ENCODE measurements at places on chromosomes 16 and 17. TPM values are rescaled to one million over a fixed set of nuclear protein-coding genes. Genes with fewer than 3 reads are reported as not detected.

DNA sequence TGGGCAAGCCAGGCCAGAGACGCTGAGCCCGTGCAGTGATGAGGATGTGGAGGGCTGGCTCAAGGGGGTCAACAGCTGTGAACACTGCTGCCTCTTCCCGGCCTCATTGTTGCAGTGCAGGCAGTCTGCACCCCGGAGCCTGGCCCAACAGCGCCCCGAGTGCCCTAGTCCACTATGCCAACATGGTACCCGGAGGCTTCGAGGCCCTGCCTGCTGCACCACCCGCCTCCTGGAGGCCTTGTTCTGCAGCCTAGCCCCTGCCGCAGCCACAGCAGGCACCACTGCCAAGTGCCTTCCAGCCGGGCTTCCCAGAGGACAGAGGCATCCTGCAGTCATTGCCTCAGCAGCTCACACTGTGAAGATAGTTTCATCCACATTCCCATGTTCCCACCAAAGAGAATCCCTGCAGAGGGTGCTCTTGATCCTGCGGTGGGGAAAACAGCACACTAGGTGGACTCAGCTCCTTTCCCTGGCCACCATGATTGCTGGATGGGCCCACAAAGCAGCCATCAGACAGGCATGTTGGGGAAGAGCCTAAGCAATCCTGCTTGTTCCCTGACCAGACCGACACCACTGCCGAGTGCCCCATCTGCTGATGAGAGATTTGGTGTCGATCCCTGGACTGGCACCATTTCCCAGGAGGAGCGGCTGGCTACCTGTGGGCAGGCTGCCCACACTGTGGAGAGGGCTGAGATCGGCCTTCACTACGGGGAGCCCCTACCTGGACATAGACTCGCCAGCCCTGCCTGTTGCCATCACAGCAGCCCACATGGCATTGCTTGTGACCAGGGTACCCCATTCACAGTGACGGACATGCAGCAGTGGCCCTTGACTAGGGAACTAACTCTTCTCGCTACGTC is 44.9 kb downstream of the USP22 start:
- DNase-seq, result no peak

Gene TEDC2
- total RNA-seq, result 10.2 TPM

DNA sequence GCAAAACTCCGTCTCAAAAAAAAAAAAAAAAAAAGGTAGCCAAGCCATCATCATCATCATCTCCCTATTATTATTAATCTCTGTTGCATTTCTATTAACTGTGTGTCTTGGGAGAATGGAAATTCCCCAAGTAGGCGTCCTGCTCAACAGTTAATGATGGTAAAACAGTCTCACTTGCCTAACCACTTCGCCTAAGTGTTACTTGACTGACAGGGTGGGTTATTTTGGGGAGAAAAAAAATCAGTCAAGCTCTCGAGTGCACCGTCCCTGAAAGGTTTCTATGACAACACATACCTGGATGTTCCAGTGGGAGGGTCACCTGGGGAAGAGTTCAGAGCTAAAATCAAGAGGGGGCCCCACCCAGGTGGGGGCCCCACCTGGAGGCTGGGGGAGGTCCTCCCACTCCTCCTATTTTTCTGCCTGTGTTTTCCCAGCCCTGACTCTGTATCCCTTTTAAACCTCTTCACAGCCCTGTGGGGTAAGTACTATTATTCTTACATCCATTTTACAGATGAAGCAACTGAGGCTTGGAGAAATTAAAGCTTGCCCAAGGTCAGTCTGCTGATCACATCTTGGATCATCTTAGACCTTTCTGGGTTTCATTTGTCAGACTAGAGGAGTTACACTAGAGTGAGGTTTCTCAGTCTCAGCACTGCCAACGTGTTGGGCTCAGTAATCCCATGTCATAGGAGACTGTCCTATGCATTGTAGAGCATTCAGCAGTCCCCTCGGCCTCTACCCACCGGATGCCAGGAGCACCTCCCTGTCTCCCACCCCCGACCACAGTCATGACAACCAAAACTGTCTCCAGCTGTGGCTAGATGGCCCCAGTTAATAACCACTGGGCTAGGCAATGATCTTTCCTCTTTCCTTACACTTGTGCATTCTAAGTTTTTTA is 11.0 kb upstream of the ABAT start:
- DNase-seq, result no peak

DNA sequence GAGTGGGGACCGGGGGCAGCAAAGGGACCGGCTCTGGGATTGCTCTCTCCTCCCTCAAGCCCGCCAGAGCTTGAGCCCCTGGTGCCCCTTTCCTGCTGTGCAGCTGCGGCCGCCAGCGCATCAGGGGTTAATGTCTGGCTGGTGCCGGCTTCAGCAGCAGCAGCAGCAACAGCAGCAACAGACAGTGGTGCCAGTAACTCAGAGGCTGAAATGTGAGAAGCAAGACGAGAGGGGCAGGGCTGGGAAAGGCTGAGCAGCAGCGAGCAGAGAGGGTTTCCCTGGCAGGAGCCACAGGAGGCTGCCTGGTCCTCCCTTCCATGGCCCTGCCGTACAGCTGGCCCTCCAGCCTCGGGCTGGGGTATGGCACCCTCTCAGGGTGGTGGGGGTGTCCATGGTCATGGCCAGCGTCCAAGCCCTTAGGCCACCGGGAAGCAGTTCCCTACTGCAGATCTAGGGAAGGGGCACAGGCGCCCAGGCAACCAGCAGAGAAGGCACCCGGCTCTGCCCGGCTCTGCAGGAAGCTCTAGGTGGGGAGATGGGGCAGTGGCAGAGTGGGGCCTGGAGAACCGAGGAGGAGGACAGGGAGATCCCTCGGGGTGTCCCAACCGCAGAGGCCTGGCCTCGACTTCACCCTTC is 21.1 kb upstream of the TFAP4 start:
- DNase-seq, result no peak

DNA sequence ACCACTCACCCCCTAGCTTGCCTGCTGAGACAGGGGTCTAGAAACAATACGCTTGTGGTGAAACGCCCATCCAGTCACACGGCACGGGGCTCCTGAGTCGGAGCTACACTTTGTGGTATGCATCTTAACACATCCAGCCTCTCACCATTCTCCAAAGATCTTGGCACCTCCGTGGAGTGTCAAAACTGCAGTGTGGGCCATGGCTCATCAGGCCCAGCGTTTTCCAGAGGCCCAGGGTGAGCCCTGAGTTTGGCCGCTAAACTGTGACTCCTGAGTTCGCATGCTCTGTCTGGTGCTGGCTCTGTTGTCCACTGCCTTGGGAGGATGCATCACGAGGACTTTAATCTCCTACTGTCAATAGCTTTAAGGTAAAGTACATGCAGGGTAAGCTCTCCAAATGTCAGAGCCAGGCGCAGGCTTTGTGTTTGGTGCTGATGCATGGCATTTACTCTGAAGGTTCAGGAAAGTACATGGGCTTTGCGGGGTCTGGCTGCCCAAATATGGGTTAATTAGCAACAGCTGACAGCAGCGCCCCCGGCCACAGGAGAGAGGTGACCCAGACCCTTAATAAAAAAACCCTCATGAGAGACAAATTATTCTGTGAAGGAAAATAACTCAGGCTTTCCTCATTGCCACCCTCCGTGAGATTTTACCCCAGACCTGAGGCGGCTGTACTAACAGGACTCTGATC is 118.4 kb downstream of the CCDC182 start:
- DNase-seq, result no peak

GRCh38 chr17:76247304-76247703 is 7.0 kb upstream of the RNF157 start:
- no peak for DNase-seq

DNA sequence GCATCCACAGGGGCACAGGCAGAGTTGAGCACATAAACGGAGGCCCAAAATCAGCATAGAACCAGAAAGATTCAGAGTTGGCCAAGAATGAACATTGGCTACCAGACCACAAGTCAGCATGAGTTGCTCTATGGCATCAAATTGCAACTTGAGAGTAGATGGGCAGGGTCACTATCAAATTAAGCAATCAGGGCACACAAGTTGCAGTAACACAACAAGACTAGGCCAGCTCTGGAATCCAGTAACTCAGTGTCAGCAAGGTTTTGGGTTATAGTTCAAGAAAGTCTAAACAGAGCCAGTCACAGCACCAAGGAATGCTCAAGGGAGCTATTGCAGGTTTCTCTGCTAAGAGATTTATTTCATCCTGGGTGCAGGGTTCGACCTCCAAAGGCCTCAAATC is 12.9 kb downstream of the G6PC1 start:
- no peak for DNase-seq

DNA sequence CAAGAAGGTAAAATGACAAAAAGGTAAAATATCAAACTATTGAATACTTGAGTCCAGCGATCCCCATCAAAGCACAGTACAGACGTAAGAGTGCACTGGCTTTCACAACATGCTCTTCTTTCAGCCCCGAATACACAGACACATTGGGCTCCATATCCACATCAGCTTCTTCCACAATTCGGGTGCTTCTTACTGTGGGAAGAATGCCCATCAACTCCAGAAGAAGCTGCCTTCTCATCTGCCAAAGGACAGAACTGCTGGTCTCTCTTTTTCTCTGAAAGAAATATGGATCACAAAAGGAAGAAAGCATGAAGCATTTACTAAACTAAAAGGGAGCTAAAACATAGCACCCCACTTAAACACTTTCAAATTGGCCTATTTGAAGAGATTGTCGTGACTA is 20.4 kb downstream of the INTS2 start:
- no peak for DNase-seq

DNA sequence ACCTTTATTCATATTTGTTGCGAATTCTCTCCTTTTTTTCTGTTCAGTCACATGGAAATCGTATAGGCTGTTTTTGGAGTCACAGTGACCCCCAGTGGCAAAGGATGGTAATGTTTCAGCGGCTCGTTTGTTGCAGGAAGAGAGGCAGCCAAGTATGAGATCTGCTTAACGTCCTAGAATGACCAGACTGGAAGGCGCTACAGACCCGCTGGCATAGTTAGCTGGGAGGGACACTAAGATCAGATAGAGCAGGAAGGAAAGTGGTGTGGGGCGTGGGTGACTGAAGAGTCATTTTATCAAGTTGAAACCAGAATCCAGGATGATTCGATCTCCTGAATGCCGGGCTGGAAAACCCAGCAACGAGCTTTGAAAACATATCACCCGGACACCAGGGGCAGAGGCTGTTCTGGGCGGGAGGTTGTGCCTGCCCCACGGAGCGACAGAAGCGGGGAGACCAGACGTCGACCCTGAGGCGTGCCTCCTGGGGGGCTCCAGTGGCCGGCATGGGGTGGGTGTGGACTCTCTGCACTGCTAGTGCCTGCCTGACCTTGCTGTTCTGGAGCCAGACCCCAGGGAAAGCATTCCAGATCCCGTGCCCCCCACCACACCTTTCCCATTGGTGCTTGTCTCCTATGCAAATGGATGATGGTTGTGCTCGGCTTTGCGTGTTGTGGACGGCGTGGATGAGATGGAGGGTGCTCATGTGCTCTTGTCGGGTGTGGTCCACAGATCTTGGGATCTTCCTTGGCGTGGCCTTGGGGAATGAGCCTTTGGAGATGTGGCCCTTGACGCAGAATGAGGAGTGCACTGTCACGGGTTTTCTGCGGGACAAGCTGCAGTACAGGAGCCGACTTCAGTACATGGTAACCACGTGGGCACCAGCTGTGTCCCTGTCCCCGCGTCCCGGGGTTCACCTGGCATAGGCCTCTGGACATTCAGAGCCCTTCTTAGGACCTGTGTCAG is 7.7 kb downstream of the IL34 start:
- peak; percentile 75 for DNase-seq

Gene IL32
- total RNA-seq, result 7.1 TPM

DNA sequence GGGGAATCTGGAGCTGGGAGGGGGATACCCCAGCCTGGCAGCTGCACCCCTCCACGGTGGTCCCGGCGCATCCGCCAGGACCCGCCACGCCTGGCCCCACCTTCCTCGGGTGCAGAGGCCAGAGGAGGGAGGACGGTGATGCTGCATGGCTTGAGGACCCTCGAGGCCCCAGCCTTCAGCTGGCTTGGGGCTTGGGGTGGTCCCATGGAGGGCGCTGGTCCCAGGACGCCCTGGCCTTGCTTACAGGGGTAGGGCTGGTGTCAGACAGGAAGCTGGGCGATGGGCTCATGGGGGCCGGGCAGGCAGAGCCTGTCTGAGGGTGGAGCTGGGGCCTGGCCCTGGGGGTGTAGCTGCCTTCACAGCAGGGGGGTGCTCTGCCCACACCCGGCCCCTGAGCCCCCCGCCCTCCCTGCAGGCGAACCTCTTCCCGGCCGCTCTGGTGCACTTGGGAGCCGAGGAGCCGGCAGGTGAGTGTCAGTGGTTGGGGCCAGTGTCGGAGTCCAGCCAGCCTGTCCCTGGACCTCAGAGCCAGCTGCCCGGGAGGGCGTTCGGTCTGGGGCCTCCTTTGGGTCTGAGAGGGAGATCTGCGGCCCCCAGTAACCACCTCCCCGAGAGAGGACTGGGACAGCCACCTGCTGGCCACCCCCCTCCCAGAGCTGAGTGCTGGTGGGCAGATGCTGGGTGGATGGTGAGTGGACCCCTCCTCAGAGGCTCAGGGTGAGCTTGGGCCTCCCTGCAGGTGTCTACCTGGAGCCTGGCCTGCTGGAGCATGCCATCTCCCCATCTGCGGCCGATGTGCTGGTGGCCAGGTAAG is 6.4 kb downstream of the CENPX start:
- DNase-seq, result no peak

Gene HEXD
- 24.2 TPM for total RNA-seq

Gene KRT9
- total RNA-seq, result not detected

- no peak for DNase-seq
Measured at GRCh38 chr17:6101706-6102105, 31.5 kb downstream of the WSCD1 start.

DNA sequence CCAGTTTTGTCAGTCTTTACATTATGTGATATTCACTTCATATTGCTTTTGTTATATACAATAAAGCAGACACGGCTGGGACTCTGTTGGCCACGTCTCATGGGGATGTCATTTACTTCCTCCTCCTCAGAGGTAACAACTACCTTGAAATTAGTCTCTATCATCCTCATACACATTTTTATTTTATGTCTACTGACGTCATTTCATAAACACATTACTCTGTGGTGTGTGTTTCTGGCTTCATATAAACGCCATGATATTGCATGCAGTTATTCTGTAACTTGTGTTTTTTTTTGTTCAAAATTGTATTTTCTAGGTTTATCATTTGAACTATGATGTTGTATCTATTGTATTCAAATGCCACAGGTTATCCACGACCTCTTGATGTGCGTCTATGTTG is 13.4 kb upstream of the IRF8 start:
- no peak for DNase-seq

- DNase-seq, result peak; percentile 87
Measured at GRCh38 chr16:66996324-66996982, 8.1 kb downstream of the CES4A start.

Gene KRTAP1-5
- total RNA-seq, result not detected

- no peak for DNase-seq
Measured at GRCh38 chr17:77356109-77356689, 215.4 kb downstream of the SEC14L1 start.

Gene OR4D1
- total RNA-seq, result not detected

DNA sequence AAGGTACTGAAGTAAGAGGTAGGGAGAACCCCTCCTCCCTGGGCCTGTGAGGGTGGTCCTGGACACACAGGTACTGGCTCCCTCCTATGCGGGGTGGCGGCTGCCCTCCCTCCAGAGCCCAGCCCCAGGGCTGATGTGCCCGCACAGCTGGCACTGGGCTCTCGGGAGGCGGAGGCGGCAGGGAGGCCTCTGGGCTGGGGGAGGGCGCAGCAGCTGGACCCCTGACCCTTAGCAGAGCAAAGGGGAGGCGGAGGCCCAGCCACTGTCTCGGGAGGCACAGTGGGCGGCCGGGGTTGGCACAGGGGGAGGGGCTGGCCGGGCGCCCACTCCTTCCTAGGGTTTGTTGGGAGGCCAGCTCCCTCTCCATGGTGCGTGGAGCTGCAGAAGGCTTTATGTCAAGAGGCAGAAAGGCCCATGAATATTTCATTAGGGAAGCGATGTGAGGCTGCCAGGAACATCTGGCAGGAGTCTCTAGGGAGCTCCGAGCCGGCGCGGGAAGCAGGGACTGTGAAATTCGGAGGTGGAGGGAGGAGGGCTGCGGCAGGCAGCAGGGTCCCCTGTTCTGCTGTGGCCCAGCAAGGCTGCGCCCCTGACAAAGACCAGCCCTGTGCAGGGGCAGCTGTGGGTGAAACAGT is 44.1 kb upstream of the ACSF3 start:
- peak; percentile 24 for DNase-seq
